ENCODE measurements at places on chromosomes 12 and 14.

DNA sequence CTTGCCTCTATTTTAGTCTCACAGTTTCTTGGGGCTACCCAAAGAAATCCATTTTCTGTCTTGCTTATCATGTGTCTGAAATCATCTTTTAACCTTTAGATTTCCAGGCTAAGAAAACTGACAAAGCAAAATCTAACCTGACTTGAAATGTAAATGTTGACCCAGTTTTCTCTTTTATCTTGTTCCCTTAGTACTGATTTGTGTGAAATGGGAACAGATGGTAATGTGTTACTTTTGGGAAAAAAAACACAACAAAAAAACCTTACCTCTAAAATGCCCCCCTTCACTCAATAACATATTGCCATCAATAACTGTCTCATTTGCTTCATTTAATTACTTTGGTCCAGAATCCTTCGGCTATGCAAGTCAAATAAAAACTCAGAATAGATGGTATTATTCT, 383.2 kb upstream of the DCN start:
- no peak for DNase-seq

DNA sequence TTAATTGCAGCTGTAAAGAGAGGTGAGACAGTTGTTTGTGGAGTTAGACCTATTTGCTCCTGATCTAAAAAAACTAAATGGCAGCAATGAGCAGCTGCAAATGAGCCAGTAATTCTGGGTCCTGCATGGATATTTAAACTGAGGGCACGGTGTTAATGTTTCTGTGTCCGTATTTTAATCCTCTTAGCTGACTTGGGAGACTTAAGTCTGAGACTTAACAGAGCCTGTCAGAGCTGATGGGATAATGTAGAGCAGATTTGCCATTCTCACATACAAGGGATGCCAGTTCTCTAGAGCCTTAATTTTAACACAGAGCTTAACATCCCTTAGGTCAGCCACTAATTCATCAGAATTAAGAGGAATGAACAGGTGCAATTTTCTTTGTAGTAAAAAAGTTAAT, 178.6 kb upstream of the PDE3A start:
- DNase-seq = no peak

GRCh38 chr12:58803908-58804307, 116.4 kb downstream of the LRIG3 start:
- no peak for DNase-seq

GRCh38 chr12:16198884-16199283, 78.6 kb downstream of the SLC15A5 start:
- no peak for DNase-seq

DNA sequence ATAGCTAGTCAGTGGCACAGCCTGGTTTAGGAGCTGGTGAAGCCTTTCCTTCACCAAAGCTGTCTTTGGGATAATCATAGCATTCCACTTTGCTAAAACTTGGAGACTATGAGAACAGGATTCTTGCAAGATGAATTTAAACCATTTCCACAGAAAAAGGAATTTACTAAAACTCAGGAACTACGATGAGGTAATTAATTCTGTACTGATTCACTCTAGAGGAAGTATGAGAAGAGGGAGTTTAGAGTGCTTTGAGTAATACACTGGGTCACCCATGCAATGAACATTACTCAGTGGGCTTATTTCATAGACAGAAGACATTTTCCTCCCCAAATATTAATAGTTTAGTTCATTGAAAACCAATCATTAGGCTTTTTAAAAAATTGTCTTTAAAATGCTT, 73.0 kb downstream of the RMST start:
- DNase-seq = no peak

Measured in GDM1 (cell line).